NCI-H69 (cell line): ENCODE measurements at places on chromosomes 7 and 10.

GRCh38 chr7:11699666-11700065 is 132.3 kb downstream of the THSD7A start:
- no peak for DNase-seq

GRCh38 chr7:104112623-104113022 is 95.2 kb downstream of the ORC5 start:
- no peak for DNase-seq

DNA sequence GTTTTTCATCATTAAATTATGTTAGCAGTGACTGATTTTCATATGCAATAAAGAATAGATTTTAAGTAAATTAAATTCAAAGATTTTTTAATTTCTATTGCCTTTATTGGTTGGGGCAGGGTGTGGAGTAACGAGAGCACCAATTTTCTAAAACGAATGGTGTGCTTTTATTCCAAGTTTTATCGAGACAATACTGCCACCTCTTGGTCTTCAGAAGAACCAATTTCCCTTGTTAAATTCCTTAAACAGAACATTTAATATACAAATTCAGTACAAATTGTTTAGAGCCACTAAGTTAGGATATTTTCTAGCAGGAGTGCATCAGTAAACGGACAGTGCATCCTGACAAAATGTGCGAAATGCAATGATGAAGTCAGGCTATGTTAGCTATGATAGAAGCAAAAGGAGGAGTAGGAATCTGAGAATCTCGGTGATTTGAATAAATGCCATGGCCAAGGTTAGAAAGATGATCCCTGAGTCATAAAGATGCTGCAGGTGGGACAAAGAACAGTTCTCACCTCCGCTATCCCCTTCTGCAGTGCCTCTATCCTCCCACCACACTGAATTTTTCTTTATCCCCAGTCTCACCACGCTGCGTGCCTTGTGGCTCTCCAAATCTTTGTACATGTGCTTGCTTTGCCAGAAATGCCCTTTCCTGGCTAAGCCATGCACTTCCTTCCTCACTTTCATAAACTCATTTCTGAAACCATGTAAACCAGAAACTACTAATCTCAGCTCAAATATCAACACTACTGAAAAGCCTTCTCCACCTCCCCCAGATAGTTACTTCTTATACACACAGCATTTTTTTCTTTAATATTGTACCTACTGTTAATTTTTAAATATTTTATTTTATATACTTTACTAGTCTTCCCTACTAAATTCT is 31.9 kb upstream of the AGBL3 start:
- peak; percentile 49 for DNase-seq

DNA sequence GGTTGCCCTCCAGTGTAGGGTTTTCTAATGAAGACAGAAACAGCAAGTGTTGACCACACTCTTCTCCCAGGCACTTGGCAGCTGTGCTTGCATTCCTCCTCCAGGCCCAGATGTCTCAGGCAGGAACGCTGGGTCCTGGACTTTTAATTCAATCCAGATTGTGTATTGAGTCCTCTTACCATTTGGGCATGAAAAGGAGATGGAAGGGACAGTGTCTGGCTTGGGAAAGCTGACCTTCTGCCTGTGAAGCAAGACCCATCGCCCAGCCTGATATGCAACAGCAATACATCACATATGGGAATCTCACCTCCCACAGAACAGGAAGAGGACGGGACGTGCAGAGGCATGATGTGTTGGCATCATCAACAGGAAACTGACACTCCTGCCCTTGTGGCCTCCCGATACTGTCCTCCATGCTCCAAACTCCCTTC is 174.4 kb upstream of the LYZL2 start:
- no peak for DNase-seq

DNA sequence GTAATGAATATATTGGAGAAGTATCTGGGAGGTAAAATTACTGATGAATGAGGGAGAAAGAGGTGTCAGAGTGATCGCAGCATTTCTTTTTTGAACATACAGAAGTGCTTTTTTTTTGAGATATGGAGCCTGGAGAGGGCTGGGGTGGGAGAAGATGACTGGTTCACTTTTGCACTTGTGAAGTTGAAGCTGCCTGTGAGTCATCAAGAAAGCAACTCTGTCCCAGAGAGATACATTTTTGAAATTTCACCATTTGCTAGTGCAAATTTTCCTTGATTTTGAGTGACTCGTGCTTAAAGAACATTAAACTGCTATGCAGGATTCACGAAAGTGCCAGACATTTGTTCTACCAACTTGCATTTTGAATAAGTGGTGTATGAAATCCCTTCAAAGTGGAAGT is 81.8 kb downstream of the ADRA2A start:
- no peak for DNase-seq

DNA sequence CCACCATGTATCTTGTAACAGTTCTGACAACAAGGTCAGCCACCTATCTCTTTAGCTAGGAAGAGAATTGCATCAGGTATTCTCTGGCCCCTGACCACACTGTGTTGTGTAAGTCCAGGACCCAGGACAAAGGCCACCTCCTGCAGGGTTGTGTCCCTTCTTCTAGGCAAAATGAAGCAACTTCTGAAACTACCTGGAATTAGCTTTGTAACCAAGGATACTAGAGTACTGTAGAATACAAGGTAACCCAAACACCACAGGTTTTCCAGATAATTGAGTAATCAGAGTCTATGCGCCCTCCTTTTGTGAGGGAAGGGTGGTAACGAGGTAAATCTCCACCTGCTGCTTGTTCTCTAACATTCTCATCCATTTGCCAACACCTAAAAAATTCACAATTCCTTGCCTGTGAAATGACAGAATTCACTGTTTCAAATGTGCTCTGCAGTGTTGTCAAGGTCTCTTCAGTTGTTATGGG is 51.7 kb downstream of the SGMS1 start:
- peak; percentile 6 for DNase-seq

GRCh38 chr10:33921970-33922605 is 587.6 kb upstream of the NRP1 start:
- DNase-seq = no peak

- no peak for DNase-seq
Measured at GRCh38 chr7:6419310-6419773, 28.4 kb downstream of the DAGLB start.

- DNase-seq = no peak
Measured at GRCh38 chr10:48652344-48652743, 32.3 kb upstream of the WDFY4 start.

DNA sequence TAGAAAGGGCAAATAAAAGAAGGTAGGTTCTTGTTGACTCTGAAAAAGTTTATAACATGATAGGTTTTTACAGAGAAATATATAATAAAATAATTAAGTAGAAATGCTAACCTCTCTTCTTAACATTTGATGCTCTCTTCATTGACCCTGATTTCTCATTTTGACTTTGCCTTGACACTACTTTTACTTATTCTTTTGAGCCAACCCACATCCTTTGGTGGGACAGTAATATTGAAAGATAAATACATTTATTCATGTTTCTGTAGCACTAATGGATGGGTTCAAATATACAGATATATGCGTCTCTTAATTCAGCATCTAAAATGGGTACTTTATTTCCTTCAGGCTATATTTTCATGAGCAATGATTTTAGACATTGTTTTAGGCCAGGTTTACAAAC is 34.4 kb downstream of the DDC start:
- DNase-seq = no peak

- DNase-seq = peak; percentile 13
Measured at GRCh38 chr7:5354460-5355232, 69.0 kb downstream of the TNRC18 start.
